Activated CD4-positive, alpha-beta T cell treated with anti-CD3 and anti-CD28 coated beads, Interleukin-10, Interleukin-2, amounts not matched to agents 100 ng/mL and 50 ng/mL, durations not matched to agents 16 hours and 8 hours (primary cell): ENCODE measurements at places on chromosomes 2 and 18.

- DNase-seq: no peak
Observed at GRCh38 chr2:60003076-60003475, 550.4 kb downstream of the BCL11A start.

- no peak for DNase-seq
Observed at GRCh38 chr18:45370255-45371010, 244.8 kb upstream of the SLC14A2 start.

GRCh38 chr2:161085149-161085548 lies 75.1 kb upstream of the TANK start:
- no peak for DNase-seq

GRCh38 chr2:161045726-161046125 lies 114.5 kb upstream of the TANK start:
- no peak for DNase-seq

DNA sequence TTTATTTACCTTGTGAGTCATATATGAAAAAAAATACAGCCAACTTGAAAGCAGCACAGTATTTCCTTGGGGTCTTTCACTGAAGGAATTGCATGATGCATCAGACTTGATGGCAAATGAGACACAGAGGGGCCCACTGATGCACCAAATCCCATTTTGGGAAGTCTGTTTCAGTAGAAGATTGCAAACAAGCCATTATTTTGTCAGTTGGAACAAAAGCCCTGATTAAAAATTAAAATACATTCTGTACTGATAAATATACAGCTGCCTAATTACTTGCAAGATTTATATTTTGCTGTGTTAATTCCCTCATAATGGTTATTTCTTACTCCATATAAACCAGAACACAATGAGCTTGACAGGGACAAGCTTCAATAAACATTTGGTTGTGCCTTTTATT lies 370.4 kb downstream of the SUCLG1 start:
- DNase-seq: no peak

DNA sequence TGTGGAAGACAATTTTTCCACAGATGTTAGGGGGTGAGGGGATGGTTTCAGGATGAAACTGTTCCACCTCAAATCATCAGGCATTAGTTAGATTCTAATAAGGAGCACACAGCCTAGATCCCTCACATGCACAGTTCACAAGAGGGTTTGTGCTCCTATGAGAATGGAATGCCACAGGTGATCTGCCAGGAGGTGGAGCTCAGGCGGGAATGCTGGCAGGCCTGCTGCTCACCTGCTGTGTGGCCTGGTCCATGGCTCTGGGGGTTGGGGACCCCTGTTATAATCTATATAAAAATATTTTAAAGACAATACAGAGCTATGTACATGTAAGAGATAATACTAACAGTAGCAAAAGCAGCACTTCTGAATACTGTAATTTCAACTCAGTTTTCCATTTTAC lies 19.2 kb downstream of the CWC22 start:
- no peak for DNase-seq

- no peak for DNase-seq
Observed at GRCh38 chr2:150267651-150268415, 219.6 kb downstream of the RND3 start.

DNA sequence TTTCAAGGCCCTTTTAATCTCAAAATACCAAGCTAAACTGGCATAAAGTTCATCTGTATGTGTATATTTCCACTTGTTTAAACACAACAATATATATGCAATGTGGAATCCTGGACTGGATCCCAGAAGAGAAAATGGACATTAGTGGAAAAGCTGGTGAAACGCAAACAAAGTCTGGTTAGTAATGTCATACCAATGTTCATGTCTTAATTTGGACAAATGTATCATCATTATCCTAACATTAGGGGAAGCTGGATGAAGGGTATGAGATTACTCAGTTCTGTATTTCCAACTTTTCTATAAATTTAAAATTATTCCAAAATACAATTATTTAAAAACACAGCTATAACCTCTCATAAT lies 3.8 kb downstream of the SP3 start:
- DNase-seq: no peak

DNA sequence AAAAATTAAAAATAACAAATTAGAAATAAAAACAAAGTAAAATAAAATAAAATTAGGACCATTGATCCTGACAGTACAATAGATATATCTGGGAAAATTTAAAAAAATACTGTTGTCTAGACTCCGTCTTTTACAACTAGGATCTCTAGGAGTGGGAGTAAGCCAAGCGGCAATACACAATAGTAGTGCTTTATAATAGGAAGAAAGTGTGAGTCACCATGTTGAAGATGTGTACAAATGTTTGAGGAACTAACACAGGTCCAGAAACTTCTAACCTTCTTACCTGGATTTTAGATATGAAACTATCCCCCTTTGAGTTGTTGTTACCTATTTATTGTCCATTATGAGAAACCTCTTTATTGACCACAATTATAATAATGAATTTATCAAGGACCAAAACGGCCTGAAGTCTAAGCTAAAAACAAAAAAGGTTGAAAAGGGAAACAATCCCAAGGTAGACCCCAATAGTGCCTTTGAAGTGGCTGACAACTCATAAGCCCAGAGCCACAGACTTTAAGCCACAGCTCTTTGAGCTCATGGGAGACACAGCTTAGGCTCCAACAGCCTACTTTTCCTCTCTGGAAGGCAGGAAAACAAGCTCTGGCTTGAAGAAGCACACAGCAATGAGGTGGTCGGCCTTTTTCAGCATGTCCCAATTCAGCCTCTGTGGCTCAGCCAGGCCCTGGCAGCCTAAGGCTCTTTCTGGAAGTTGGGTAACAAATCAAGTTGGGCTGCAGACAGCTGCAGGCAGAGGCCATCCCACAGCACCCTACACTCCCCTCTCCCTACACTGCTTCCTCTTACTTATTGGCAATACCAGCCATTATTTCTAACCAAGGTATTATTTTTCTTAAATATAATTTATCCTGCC lies 62.9 kb downstream of the AQP4 start:
- DNase-seq: no peak

- DNase-seq: no peak
Observed at GRCh38 chr2:217430916-217431576, 571.2 kb upstream of the TNP1 start.

DNA sequence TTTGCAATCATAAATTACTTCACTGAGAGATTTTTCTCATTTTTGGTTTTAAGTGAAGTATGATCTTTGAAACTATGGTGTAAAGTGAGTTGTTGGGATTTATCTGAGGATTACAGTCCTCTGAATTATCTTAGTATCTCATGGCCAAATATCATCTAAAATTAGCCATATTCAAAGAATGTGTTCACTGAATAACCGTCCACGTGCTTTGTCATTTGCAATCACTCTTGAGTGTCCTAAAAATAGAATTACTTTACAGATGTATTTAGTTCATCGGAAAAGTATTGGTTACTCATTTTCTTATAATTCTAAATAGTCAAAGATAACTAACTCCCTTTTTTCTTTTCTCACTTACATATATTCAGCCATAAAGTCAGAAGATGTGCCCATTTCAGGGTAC lies 141.2 kb downstream of the RTN4 start:
- no peak for DNase-seq

DNA sequence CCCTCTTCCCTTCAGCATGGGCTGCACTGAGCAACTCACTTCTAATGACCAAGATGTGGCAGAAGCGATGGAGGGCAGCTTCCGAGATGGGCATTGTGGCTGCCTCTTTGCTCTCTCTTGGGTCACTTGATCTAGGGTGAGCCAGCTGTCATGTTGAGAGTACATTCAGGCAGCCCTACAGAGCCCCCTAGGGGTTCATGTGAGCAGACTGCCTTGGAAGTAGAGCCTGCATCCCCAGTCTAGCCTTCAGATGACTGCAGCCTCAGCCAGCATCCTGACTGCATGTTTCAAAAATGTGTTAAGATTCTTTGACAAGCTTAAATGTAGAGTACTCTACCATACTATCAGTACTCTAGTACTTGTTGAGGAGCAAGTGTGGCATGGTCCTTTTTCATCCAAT lies 143.9 kb downstream of the NCK2 start:
- DNase-seq: peak; percentile 55

- DNase-seq: no peak
Observed at GRCh38 chr2:55112229-55113031, 62.2 kb upstream of the RTN4 start.

GRCh38 chr18:59359576-59359952 lies 499 bp upstream of the LMAN1 start:
- no peak for DNase-seq

DNA sequence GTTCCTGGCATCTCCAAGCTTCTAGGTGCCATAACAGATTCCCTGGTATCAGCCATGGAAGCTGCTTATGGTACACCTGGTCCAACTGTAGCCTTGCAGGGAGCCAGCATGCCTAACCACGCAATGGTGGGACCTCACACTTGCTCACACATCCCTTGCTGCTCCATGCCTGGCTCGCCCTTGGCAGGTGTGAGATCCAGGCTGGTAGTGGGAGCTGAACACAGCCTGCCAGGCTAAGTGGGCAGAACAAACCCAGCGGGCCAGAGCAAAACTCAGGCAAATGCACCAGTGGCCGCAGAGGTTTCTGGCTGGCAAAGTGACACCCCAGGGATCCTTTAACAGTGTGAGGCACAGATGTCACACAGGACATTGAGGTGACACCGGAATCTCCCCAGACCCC lies 185.8 kb downstream of the NDUFA10 start:
- DNase-seq: no peak

- no peak for DNase-seq
Observed at GRCh38 chr2:202494300-202495229, 118.4 kb downstream of the BMPR2 start.

- DNase-seq: no peak
Observed at GRCh38 chr2:13255485-13255884, 538.7 kb downstream of the TRIB2 start.

DNA sequence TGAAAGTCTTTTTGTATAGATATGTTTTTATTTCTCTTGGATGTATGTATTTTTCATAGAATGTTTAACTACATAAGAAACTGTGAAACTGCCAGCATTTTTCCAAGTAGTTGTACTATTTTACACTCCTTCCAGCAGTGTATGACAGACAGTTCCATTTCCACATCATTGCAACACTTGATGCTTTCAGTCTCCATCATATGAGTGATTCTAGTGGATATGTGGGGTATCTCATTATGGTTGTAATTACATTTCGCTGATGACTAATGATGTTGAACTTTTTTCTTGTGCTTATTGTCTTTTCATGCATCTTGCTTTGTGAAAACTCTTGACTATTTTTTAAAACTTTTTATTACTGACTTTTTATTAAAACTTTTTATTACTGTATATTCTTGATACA lies 101.4 kb downstream of the ARHGAP28 start:
- no peak for DNase-seq

DNA sequence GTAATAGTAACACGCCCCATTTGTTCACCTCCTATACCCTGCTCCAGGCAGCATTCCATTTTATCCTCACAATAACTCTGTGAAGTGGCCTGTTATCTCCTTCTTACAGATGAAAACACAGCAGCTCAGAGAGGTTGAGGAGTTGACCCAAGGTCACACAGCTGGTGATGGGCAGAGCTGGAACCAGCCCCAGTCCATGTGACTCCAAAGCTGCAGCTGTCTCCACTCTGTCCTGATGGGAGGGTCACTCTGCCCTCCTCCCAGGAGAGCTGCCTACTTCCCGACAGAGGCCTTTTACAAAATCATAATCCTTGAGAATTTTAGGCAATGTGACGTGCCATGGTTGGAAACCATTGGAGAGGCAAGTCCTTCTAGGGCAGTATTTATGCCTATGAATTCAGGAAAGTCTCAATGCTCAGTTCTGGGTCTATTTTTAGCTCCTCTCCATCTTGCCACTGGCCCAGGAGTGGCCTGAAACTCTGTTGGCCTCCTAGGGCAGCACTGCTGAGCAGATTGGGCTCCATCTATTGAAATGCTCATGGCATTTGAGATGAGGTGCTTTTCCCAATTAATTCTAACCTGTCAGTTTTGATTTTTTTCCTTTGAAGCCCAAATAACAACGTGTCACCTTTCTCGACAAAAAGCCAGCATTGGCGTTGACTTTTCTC lies 162.0 kb upstream of the MSH6 start:
- DNase-seq: no peak

- DNase-seq: no peak
Observed at GRCh38 chr18:62693659-62694058, 21.7 kb upstream of the PHLPP1 start.

DNA sequence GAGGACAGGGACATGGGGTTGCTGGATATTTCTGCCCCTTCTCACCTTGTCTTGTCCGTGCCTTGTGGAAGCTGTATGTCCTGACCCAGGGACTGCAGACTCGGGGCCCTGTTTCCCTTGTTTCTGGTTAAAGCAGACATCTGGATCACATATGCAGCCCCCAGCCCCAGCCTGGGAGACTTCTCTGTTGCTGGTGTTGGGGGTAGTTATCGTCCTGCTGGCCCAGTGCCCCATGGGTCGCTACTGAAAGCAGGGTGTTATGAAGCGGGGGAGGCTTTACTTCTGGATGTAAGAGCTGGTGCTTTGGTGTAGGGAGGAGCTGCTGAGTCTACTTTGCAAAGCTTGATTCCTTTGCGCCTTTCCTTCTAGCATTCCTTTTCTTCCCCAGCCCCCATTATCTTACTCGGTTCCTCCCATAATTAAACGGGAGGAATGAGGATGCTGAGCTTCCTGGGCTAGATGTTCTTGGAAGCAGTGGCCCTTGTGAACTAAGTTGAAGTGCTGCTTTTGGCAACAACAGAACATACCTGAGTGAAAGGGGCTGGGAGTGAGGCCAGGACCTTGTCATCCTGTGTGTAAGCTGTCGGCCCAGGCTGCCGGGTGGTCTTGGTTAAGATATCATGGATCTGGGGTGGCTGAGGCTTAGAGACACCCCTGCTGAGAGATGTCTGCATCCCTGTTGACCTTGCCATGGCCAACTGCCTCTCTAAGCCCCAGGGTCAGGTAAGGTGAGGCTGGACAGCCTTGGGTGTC lies 3.4 kb downstream of the TET3 start:
- DNase-seq: no peak

- DNase-seq: no peak
Observed at GRCh38 chr2:97656905-97657587, 6.8 kb downstream of the ACTR1B start.

DNA sequence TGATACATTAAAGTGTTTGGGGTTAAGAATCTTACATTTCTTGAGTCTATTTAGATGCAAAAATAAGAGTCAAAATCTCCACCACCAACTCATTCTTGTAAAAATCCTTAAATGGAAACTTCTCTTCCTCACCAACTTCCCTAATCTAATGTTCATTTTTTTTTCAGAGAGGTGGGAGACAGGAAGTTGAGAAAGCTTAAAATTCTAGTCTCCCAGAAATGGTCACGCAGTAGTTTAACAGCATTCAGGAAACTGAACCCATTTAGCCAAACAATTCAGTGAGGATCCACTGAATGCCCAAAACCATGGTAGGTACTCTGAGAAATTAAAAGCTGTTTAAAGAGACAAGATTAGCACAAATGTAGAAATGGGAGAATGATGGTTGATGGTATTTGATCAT lies 69.0 kb downstream of the TXNL1 start:
- no peak for DNase-seq

DNA sequence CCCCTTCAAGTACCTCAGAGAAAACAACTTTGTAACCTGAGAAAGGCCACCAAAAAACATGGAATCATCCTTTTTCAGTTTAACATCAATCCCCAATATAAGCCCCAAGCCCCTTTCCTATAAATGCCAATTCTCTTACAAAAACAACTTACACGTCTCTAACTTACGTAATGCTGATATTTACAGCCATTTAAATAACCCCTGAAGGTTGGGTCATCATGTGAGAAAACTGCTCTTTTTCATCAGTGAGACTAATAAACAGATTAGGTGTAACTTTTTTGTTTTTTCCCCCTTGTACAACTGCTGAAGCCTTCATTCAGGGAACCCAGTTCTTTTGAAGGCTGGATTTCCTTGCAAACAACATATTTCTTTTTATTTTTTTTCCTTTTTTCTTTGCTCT lies 3.7 kb downstream of the FASTKD1 start:
- DNase-seq: no peak
